ENCODE measurements at places on chromosomes 12 and 14.

DNA sequence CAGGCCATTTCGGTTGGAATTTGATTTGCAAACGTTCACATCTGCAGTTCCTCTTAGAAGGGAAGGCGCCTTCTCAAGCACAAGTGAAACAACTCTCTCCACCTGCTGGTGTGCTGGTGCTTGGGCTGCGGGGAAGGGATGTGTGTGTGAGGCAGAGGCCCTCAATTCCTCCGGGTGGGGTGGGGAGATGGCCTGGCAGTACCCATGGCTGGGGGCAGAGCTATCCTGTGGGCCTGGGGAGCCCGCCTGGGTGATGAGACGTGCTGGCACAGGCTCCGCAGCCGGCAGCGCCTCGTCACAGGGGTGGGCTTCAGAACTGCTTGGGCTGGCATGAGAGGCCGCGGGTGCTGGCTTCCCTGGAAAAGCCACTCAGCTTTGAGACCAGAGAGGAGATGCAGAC is 28.9 kb upstream of the TDRD9 start:
- no peak for DNase-seq

- DNase-seq = no peak
Observed at GRCh38 chr12:45400991-45401390, 185.1 kb downstream of the ANO6 start.

GRCh38 chr14:95440496-95440895 is 76.0 kb downstream of the SYNE3 start:
- no peak for DNase-seq

GRCh38 chr14:88005978-88006851 is 1.3 kb downstream of the GPR65 start:
- DNase-seq = no peak

GRCh38 chr14:100871234-100872186 is 32.0 kb downstream of the RTL1 start:
- DNase-seq = no peak

DNA sequence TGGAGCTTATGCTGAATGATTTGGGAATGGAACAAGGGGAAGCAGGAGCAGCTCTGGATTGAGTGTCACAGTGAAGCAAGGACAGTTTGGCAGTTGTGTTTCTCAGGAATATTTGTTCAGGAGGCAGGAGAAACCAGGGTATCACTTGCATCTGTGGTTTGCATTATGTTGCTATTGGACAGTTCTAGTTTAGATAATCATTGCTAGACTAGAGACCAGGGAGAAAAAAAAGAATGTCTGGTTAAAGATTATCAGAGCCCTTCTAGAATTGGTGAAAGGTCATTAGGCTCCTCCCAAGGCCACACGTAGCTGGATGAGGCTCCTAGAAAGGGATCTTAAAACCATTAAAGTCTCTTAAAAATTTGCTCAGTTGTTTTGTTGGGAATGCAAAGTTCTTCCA is 17.0 kb upstream of the SRSF5 start:
- no peak for DNase-seq

DNA sequence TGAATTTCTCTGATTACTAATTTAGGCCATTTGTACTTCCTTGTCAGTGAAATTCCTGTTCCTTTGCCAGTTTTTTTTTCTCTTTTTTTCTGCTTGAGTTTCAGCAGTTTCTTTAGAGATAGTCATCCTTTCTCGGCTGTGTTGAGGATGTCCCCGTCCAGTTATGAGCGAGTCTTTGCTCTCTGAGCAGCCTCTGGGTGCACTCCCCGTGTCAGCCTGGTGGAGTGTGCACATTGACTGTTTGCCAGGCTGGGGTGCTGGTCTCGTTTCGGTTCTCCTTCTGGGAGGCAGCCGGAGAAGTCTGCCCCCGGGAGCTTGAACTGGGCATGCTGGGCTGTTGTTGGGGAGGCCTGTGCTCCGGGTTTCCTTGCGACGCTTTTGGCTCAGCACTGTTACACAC is 3.0 kb downstream of the PACS2 start:
- DNase-seq = no peak

- no peak for DNase-seq
Observed at GRCh38 chr14:67524634-67524963, 8.5 kb upstream of the PLEKHH1 start.

GRCh38 chr12:48968467-48968866 is 3.1 kb downstream of the WNT10B start:
- DNase-seq = no peak

DNA sequence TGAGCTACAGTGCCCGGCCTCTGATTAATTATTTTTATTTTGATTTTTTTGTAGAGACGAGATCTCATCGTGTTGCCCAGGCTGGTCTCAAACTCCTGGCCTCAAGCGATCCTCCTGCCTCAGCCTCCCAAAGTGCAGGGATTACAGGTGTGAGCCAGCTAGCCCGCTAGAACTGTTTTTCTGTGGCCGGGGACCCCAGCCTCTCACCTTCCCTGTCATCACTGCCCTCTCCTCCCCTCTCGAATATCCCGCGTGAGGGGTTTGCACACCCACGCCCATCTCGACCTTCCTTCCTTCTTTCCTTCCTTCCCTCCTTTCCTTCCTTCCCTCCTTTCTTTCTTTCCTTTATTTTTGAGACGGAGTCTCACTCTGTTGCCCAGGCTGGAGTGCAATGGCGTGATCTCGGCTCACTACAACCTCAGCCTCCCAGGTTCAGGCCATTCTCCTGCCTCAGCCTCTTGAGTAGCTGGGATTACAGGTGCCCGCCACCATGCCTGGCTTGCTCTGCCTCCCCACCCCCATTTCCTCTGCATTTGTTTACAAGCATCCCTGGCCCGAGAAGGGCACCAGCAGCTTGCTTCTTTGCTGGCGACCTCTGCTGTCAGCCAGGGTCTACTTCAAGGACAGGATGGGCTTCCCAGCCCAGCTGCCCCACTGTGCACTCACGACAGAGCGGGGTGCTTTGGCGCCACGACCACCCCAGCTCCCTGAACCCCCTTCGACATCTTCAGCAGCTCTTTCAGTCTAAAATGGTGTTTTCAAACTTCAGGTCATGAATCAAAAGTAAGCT is 4.3 kb upstream of the TRAF3 start:
- DNase-seq = no peak

DNA sequence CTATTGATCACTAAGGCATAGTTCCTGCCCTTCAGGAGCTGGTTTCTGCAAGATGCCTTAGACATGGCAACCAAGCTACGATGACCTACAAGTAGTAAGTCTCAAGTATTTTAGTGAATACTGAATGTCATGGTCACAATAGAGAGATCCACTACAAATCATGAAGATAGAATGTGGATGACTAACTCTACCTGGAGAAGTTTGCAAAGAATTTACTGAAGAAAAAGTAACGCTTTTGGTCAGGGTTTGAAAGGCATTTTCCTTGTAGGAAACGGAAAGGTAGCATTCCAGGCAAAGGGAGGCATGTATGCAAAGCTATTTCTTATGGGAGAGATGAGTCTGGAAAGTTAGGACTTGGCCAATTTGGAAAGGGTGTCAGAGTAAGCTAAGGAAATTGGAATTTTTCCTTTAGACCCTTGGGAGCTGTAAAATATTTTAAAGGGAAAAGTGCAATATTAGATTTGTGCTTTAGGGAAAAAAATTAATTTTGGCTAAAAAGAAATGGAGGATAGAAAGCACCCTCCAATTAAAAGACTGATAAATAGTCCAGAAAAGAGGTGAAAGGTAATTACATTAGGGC is 377.5 kb downstream of the EGLN3 start:
- DNase-seq = no peak

DNA sequence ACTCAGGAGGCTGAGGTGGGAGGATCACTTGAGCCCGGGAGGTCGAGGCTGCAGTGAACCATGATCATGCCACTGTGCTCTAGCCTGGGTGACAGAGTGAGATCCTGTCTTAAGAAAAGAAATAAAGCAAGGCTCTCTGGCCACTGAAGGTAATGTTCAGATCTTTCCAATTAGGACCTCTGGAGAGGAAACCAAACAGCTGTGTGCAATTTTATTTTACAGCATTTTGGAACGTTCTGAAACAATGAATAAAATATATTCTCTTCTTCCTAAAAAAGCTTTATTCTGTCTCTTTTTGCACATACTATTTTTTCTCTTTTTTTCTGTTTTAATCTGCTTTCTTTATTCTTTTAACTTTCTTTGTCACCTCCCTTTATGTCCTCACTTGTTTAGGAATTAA is 5.0 kb upstream of the YBX3 start:
- no peak for DNase-seq

DNA sequence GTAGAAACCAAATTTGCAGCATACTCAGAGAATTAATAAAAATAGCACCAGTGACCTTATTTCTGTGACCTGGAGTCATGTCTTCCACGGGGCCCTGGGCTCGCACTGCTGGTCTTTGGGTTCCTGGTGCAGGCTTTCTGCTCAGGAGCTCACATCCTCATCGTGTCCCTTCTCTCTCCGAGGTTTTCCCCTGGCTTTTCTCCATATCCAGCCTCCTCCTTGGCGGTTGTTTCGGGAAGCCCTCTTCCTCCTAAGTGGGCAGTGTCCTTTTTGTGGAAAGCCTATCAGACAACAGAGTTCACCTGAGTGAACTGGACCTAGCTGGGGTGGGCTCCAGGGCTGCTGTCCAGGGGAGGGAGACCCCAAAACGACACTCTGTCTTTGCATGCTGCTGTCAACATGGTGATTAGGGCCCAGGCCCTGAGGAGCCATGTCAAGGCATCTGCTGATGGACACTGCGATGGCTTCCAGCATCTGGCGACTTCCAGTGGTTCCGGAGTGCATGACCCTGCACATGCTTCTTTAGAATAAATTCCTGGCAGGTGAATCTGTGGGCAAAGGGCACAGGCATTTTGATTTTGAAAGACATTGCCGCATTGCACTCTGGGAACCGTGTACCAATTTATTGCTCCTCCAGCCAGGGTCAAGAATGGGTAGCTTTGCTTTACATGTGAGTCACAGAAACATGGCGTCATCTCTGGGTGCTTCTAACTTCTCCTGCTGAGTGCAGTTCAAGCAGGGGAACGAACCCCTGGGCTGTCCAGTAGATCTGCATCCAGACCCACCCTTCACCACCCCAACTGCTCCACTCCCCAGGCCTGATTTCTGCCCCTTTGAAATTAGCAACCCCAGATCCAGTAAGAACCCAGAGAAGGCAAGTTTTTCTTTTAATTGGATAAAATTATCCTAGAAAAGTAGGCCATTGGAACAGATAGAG is 136.8 kb downstream of the ADGRD1 start:
- DNase-seq = no peak

DNA sequence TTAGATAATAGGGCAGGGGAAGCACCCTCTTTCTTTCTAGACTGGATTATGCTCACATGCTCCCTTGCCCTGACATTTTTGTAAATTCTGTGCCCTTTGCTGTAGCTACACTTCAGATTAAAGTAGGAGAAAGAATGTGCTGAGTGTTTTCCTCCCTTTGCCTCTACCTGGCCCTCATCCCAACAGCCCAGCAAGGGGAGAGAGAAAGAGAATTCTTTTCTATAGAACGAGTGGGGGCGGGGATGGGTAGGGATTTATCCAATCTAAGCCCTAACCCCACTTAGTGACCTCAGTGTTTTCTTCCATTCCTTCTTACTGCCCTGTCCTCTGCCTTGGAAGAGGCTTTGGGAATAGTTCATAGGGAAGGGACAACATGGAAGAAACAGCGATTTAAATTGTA is 13.5 kb downstream of the GPR84 start:
- no peak for DNase-seq

DNA sequence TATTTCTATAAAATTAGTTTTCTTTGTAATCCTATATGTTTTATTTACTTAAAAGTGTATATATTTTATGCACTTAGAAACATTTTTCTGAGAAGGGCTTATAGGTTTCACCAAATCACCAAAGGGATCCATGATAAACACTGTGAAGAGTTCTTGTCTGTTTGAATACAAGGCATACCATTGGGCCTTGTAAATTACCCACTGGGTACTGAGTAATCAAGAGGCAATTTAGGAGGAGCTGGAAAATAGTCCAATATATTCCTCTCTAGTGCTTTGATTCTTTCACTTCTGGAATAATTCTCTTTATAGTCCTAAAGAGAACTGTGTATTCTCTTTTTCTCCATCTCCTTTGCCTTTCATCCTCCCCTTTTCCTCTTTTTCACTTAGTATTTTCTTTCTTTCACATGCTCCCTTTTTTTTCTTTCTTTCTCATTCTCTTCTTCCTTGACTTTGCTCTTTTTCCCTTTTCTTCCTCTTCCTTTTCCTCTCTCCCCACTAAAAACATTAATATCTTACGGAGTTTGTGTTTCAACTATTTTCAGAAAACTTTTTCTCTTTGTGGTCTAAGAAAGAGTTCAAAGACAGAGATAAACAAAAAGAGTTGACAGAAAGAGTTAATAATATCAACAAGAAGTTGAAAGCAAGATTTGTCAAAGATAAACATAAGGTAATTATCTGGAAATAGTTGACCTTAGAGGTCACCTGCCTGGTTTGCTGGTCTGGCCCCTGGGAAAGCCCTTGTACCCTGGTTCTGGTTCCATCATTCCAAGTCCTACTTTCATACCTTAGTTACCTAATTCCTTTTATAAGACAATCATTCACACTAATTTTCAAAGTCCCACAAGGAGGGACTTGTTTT is 435.3 kb downstream of the RAD51B start:
- DNase-seq = no peak

DNA sequence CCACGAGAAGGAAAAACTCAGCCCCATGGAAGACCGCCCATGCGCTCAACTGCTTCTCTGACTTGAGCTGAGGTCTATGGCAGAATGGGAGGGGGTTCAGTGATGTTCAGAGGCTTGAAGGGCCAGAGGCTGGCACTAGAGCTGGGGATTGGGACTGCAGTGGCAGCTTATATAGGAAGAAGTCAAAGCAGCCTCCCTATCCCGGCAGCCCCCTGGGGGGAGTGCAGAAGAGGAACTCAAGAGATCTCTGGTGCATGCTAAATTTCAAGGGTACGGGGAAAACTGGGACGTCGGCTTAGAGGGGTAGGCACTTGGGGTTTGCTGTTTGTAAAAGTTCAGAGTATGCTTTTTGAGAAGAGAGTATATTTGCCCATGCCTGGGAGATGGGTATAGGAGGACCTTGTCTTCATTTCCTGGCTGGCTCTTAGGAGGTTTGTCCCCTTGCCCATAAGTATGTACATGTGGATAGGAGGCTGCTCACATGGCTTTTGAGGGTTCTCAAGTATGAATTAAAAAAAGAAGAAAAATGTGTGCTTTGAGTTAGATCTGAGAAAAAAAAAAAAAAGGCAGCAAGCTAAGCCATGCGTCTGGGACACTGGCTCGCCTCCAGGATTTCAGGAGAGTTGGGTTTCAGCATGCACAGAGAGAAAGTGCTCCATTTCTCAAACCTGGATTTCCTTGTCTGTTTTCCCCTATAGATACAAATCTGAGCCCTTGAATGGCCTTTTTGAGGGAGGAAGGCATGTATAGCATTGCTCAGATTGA is 3.2 kb upstream of the MEG3 start:
- DNase-seq = no peak

GRCh38 chr14:49089107-49089506 is 497.1 kb downstream of the RPS29 start:
- DNase-seq = no peak

Measured in T-helper 2 cell (primary cell).